Substantia nigra (tissue), 51 donors: ENCODE measurements at places on chromosomes 6 and 20.

DNA sequence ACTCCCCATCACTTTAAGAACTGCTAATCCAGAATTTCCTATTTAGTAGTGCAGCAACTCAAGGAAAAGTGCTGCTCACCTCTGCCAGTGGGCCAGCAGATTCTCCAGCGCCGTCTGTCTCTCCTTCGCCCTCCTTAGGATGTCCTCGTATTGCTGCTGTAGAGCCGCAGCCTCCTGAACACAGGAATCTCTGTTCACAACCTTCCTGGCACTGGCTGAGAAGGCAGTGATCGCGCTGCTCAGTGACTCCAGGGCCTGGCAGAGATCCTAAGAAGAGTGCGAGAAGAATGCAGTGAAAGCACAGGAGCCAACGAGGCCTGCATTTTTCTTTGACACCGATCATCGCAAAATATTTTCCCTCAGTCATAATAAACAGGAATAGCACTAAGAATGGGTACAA lies 209.0 kb downstream of the SYNE1 start:
- no peak for DNase-seq

DNA sequence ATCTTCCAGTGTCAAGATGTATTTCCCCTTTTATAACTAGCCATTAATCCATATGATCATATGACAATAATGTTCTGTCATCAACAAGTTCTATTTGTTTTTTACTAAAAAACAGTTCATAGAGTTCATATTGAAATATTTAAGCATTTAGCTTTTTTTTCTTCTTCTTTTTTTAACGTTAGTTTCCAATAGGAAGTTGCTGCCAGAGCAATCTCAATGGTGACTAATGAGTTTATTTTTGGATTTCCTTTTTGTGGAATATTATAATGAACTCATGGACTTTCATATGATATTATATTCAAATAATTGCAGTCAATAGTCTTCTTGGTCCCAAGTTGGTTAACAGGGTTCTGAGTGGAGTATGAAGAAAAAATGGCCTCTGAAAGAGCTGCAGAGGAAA lies 343.3 kb downstream of the BCKDHB start:
- no peak for DNase-seq

GRCh38 chr6:168953461-168953860 lies 300.2 kb downstream of the THBS2 start:
- no peak for DNase-seq

DNA sequence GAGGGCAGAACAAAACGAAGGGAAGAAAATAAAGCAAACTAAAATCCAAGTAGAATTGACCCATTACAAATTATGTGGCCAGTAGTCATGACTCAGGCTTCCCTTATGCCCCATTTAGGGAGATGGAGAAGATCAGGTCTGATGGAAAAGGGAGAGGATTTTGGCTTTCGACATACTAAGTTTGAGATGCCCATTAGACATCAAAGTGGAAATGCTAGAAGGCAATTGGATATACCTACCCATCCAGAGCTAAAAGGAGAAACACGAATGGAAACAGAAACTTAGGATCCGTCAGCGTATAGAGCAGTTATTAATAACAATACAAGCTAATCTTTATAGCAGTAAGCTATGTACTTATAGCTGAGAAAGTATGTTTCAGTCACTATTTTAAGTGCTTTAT lies 4.8 kb downstream of the TRPC4AP start:
- DNase-seq = no peak

GRCh38 chr6:37801605-37801940 lies 18.0 kb upstream of the ZFAND3 start:
- no peak for DNase-seq

DNA sequence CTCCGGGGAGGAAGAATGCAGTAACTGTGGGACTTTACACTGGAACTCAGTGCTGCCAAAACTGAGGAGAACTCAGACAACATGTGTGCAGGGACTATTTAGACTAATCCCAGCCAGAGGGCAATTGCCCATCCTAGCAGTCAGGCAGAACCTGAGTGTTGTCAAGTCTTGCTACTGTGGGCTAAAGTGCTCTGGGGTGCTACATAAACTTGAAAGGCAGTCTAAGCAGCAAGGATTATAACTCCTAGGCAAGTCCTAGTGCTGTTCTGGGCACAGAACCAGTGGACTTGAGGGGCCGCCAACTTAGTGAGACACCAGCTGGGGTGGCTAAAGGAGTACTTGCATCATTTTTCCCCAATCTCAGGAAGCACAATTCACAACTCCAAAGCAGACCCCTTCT lies 363.8 kb upstream of the PTCHD4 start:
- DNase-seq = no peak

DNA sequence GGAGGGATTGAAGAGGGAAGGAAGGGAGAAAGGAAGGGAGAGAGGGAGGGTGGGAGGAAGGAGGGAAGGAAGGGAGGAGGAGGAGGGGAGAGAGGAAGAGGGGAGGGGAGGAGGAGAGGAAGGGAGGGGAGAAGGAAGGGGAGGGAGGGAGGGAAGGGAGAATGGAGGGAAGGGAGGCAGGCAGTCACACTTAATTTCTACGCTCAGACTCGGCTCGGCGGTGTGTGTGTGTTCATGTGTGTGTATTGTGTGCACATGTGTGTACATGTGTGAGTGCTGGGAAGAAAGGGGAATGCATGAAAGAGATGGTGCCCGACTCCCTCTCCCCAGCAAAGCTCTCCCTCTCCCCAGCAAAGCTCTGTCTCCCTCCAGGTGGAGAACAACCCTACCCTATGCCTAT lies 79.1 kb upstream of the AFDN start:
- DNase-seq = no peak

DNA sequence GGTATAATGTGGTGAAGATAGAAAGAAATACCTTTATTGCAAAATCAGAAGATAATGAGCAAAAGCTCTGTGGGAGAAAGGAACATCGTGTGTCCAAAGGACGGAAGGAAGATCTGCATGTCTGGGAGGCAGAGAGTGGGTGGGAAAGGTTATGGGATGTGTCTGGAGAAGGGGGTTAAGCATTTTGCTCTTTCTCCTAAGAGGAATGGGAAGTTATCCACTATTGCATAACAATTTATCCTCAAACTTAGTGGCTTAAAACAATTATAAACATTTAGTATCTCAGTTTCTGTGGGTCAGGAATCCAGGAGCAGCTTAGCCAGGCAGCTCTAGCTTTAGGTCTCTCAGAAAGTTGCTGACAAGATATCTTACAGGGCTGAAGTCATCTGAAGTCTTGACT lies 229.1 kb upstream of the CITED2 start:
- no peak for DNase-seq

- no peak for DNase-seq
Measured at GRCh38 chr20:25309395-25310267, 61.7 kb downstream of the PYGB start.

GRCh38 chr6:42417641-42418112 lies 34.0 kb downstream of the TRERF1 start:
- no peak for DNase-seq

GRCh38 chr20:52616629-52617028 lies 355.5 kb upstream of the TSHZ2 start:
- no peak for DNase-seq

DNA sequence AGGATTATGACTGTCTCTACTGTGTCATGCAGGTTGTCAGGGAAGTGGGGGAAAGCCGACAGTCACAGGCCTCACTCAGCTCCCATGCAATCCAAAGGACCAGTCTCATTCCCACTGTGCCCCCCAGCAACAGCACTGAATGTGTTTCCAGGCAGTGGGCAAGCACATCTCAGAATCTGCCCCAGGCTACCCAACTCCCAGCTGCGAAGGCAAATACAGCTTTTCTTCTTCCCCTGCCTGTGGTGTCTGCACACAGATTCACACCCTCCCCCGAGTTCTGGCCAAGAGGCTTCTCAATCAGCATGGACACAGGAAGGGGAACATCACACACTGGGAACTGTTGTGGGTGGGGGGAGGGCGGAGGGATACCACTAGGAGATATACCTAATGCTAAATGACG lies 75.3 kb downstream of the SNAP91 start:
- no peak for DNase-seq

- DNase-seq = no peak
Measured at GRCh38 chr6:166408936-166409755, 26.4 kb upstream of the MPC1 start.

DNA sequence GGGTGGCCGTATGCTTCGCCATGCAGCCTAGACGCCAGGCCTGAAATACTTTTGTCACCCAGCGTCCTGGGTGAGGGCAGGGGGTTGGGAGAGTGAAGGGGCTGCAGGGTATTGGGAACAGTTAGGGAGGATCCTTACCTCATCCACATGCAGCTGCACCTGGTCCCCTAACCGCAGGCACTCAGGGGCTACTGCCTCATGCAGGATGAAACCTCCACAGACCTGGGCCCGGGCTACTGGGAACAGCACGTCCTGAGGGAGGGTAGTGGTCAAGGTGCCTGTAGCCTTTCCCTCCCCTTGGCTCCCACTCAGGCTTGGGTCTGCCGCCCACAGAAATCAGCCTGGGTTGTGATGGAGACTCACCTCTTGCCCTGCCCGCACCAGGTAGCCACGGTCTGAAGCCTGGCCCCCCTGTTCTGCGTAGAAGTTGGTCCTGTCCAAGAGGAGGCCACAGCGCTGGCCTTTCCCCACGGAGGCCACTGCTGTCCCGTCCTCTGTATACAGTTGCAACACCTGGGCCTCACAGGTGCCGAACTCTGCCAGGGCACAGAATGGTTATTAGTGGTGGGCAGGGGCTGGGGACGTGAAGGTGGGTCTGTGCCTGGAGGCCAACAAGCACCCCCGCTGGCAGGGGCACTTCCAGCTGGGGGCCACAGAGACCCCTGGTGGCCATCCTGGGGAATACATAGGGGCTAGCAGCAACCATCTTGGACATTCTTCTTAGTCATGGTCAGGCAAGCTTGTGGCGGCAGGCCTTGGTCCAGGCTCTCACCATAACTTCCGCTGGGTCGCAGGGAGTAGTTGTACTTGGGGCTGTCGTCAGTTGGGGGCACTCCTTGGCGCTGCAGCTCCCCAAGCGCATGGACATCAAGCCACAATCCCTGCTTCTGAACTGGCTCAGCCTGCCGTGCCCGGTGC lies 8.6 kb downstream of the AARS2 start:
- DNase-seq = no peak

DNA sequence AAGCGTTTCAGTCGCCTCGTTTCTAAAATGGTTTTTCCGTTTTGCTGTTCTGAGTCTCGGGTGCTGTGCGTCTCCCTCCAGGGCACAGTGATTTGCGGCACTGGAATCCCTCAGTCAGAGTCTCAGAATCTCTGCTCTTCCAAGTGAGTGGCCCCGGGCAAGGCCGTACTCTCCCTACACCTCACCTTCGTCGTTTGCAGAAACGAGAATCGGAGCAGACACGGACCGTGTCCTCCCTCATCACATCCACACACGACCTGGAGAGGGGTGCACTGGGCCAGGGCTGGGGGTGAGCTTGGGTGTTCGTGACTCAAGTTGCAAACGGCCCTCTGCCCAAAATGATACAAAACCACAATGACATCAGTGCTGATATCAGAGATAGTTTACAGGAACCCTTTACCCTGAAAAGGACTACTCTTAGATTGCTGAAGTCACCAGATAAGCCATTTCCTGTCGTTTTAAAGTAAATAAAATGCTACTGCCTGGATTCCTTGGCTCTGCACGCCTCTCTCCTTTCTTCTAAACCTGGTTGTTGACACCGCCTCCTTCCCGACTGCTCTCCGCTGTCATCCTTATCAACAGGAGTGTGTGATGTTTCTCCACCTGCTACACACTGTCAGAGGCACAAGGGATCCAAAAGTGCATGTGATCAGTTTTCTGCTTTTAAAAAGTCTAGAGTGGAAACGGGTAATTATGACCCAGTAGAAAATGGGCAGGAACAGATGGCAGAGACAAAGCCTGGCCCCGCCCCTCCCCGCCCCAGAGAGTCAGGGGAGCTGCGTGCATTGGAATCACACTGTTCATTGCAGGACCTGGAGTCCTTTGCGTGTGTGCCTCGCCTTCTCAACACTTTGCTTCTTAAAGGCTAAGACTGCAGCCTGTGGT lies 38.4 kb downstream of the KIF25 start:
- DNase-seq = no peak

DNA sequence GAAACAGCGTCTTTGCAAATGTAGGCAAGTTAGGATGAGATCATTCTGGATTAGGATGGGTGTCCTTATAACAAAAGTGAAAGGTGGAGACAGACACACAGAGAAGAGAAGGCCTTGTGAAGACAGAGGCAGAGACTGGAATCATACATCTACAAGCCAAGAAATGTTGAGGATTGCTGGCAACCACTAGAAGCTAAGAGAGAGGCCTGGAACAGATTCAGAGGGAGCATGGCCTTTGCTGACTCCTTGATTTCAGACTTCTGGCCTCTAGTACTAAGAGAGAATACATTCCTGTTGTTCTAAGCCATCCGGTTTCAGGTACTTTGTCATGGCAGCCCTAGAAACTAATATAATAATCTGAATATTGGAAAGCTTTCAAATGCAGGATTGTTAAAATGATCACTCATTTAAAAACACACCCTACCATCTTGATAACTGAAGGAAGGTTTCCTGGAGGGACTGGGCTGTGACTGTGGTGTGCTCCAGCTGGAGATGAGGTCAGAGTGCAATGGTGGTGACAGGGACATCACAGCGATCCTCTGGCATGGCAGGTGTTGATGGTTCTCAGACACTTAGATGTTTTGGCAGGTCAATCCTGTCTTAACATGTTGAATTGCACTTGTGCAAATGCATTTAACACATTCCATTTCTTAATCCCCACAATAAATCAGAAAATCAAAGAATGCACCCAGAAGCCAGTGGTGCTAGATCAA lies 25.1 kb downstream of the CD83 start:
- no peak for DNase-seq

DNA sequence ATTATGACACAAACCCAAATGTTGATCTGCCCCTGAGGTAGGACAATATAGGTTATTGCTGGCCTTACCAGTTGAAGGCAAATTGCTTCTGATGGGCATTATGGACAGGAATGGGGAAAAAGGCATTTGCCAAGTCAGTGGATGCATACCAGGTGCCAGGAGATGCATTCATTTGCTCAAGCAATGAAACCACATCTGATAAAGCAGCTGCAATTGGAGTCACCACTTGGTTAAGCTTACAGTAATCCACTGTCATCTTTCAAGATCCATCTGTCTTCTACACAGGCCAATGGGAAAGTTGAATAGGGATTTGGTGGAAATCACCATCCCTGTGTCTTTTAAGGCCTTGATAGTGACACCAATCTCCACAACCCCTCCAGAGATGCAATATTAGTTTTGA lies 648.6 kb downstream of the COL12A1 start:
- no peak for DNase-seq

DNA sequence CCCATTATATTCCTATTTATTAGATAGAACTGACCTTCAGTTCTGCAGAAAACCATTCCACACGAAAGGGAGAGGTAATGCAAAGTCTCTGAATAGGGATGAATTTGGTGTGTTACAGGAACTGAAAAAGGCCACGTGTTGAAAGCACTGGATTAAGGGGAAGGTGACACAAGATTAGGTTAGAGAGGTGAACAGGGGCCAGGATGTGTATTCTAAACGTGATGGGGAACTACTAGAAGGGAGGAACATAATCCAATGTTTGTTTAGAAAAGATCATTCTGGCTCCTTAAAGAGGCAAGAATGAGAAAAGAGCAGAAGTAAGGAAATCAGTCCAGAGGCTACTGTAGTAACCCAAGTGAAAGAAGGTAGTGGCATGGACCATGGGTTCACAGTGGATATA lies 6.3 kb upstream of the ZKSCAN8 start:
- no peak for DNase-seq
